Lower lobe of right lung (tissue), 2 donors: ENCODE measurements at places on chromosomes 16 and 17. TPM values are rescaled to one million over a fixed set of nuclear protein-coding genes. Genes with fewer than 3 reads are reported as not detected.

GRCh38 chr17:12664894-12665262 lies 812 bp upstream of the MYOCD start:
- no peak for DNase-seq

GRCh38 chr17:2898255-2898926 lies 102.2 kb downstream of the RAP1GAP2 start:
- DNase-seq = no peak

GRCh38 chr16:346587-346986 lies 5.9 kb downstream of the AXIN1 start:
- no peak for DNase-seq

The ATXN7L3 gene
- total RNA-seq = 67.4 TPM
